Putamen (tissue), 1 donor: ENCODE measurements at places on chromosomes 3 and 15.

GRCh38 chr3:152477422-152477821 lies 208.7 kb downstream of the MBNL1 start:
- no peak for DNase-seq

DNA sequence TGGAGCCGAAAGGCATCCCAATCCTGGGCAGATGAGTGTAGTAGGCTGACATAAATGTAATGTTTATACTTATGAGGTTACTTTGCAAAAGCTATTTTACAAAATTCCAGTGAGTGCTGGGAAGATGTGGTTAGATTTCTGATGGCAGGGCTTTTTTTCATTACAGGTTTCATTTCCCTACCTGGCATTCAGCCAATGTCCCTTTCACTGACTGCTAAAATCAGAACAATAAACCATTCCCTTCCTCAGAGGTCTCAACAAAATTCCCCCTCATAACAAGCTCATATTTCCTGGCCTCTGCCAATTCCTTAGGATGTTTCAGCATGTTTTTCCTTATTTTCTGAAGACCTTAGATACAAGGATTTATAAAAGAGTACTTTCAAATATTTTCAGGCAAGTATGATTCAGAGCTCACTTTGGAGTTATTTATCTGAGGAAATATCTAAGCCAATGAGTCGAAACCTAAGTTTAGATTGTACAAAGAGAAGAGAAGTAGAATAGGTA lies 40.9 kb upstream of the CCDC80 start:
- DNase-seq, result no peak

- no peak for DNase-seq
Observed at GRCh38 chr3:142849148-142849547, 39.7 kb downstream of the PCOLCE2 start.

DNA sequence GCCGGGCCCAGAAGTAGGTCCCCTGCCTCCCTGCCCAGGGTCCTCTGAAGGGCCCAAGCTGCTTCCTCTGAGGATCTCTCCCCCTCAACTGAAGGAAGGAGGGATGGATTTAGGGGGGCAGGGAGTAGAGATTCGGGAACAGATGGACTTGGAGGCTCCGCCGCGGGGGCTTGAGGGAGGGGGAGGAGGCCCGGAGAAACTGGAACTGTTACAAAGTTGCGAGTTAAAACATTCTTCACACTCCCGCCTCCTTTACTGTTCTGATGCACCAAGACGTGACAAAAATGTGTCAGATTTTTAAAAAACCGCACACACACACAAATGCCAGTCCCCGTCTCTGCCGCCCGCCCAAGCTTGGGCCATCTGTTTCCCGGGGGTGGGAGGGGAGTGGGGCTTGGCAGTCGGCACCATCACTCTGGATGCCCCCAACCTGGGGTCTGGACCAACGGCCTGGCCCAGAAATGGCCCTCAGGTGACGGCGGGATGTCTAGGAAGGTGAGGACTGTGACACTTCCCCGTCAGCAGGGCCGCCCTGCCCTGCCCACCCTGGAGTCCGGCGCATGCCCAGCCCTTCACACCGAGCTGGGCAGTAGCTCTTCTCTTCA lies 25.0 kb upstream of the LINGO1 start:
- no peak for DNase-seq

DNA sequence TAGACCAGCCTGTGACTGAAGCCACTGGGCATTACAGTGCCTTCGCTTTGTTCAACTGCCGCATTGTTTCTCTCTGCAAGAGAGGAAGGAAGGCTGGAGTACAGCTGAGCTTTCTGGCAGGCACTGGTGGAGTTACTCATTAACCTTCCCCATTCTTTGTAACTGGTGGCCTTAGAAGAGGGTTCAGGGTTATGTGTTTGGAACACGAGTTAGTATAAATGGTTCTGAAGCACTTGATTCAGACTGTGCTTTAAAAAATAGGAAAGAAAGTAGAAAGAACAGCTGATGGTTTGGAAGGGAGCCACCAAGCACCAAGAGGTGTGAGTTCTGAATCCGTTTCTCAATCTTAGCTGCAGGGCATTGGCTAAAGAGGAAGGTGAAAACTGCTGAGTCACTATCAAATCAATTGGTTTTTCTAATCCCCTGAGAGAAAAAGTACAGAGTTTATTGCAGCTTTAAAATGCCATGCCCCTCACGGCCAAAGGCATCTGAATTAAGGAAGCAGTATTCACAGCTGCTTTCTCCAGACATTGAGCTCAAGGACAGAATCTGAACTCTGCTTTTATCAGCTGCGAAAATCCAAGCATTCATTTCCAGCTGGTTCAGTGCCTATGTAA lies 3.6 kb downstream of the HGD start:
- DNase-seq, result peak; percentile 68

GRCh38 chr3:119902061-119902460 lies 120.2 kb downstream of the NR1I2 start:
- DNase-seq, result no peak

- DNase-seq, result peak; percentile 35
Observed at GRCh38 chr3:24042174-24043059, 97.3 kb downstream of the NR1D2 start.

GRCh38 chr3:170517242-170517945 lies 68.5 kb downstream of the SLC7A14 start:
- no peak for DNase-seq

GRCh38 chr3:171543759-171544300 lies 83.6 kb upstream of the TNIK start:
- no peak for DNase-seq

DNA sequence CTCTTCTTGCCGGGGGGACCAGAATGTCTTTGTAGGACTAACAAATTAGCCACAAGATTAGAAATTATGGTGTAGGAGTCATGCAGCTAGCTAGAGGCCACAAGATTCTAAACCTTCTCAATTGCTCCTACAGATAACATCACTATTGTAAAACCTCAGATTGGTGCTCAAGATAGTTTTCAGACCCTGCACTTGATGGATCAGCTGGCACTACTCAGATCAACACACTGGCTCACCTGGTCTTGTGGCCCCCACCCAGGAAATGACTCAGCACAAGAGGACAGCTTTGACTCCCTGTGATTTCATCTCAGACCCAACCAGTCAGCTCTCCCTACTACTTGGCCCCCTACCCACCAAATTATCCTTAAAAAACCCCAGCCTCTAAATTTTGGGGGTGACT lies 124.1 kb upstream of the RASGRP1 start:
- DNase-seq, result no peak

- DNase-seq, result no peak
Observed at GRCh38 chr15:84785053-84785452, 32.1 kb upstream of the ALPK3 start.

- DNase-seq, result no peak
Observed at GRCh38 chr3:194470615-194471014, 16.2 kb downstream of the ATP13A3 start.

DNA sequence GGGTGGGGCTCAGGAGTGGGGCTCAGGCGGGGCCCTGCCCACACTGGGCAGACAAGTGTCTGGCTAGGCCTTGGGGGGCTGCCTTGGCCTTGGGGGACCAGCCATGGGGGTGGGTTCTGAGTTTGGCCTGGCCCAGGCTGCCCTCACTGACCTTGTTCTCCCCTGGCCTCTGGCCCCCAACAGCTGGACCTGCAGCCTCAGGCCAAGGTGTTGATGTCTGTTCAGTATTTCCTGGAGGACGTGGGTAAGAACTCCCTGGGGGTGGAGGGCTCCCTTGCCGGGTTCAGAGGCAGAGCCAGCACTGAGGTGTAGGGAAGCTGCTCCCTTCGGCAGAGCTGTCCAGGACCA lies 20.0 kb downstream of the PRKCD start:
- DNase-seq, result no peak

DNA sequence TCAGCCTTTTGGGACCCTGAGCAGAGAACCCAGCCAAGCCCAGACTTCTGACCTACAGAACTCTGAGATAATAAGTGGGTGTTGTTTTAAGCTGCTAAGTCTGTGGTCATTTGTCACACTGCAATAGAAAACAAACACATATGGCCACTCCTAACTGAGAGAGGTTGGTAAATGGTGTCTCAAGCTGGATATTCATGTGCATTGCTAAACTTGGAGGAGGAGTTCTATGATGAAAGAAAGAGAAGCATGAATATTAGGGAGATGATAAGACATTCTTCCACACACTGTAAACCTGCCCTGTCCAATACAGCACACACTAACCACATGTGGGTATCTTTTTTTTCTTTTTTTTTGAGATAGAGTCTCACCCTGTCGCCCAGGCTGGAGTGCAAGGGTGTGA lies 27.8 kb upstream of the UBL7 start:
- no peak for DNase-seq

DNA sequence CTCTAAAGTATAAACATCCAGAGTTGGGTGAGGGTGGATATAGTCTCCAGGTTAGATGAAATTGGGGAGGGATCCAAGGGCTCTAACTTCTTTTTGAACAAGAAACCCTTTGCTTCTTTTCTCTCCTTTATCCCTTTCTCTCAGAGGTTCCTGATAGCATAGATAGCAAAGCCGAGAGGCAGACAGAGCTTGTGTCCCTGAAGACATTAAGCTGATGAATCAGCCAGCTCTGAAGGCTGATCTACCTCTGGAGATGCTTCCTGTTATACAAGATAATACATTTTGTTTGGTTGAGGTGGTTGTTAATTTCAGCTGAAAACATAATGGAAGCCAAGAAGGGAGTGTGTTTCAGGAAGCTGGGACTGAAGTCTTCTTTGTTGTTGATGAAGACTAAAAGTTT lies 193.2 kb downstream of the PDCD6IP start:
- no peak for DNase-seq

GRCh38 chr15:40061212-40061901 lies 22.4 kb upstream of the SRP14 start:
- DNase-seq, result no peak

DNA sequence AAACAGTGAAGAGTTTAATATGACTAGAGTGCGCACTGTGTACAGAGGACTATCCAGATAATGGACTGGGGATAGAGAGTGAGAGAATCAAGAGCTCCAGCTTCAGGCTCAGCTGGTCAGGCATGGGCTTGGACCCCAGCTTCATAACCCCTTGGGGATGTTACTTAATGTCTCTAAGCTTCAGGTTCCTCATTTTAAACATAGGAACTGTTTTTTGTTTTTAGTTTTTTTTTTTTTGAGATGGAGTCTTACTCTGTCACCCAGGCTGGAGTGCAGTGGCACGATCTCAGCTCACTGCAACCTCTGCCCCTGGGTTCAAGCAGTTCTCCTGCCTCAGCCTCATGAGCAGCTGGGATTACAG lies 9.9 kb upstream of the BRPF1 start:
- no peak for DNase-seq

DNA sequence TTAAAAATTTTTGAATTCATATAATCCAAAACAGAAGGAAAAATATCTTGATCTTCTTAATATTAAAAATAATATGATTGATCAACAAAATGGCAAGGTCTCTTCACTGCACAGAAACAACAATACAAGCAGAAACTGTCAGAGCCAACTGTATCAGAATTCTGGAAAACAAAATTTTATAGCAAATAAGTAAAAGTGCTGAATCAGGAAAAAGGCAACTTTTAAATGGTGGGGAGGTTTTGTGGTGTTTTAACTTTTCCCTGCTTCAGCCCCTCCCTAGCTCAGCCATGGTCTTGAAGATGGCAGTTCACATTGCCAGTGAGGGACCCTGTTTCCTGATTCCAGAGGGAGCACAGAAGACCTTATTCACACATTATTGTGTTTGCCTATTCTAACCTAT lies 37.6 kb downstream of the SPESP1 start:
- DNase-seq, result no peak

GRCh38 chr3:188157407-188157806 lies 3.5 kb downstream of the LPP start:
- DNase-seq, result no peak

GRCh38 chr3:71194785-71195184 lies 388.7 kb downstream of the FOXP1 start:
- no peak for DNase-seq

DNA sequence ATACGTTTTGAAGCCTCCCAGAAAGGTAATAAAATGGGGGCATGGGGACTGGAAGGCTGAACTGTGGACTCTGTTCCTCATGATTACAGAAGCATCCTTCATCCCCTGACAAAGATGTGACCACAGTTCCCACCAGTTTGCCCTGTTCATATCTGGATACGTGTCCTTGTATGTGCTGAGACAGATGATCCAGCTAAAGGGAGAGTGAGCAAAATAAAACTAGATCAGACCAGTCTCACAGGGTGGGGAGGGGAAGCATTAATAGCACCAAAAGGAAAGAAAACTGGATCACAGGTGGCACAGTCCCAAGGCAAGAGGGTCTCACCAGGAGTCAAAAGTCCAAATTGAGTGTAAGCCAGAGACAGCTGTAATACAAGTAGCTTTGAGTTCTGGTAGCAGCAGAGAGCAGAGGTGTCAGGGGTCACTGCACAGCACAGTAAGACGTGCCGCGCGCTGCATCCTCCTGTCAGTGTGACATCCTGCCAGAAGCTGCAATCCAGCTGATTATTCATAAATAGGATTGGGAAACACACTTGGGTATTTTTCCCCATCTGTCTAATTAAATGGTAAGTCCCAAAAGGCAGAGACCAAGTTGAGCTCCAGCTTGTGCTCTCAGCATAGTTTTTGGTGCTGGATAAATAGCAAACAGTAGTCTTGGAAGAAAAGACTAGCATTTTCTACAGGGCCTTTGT lies 560.0 kb upstream of the CFAP20DC start:
- no peak for DNase-seq

DNA sequence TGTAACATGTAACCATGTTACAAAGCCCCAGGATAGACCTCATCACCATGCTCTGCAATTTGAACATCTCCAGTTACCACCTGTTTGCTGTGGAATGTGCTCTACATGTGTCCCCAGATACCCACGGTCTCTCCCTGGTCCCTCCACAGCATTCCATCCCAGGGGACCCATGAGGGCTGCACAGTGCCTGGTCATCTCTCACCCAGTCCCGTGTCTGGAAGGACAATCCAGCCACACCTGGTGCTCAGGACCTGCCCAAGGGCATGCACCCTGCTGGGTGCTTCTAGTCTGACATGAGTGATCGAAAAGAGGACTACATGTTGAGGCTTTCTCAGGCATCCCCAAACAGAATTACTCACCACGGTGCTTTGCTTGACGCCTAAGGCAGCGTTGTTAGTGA lies 119.6 kb upstream of the ATP10A start:
- DNase-seq, result no peak

DNA sequence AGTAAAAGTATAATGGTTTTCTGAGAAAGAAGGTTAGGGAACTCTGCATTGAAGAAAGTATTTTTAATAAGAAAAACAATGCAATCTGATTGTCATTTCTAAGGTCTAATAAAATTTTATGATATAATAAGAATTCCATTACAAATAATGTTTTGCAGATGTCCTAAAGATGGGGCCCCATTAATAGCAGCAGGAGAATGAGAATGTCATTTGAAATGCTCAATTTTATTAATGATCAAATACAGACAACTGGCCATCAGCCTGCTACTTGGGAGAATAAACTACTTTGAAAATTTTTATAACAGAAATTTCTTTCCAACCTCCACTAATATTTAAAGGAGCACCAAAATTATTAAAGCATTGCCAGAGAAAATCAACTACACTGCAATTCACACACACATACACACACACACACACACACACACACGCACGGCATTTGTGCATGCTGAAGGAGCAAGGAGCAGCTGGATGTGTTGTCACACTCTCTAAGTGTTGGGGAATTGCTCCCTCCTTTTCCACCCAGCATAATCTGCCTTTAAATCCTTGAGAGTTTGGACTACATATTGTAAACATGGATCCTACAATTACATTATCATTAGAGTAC lies 109.5 kb downstream of the THRB start:
- no peak for DNase-seq
